ENCODE measurements at places on chromosomes 5 and 9.

GRCh38 chr9:105257809-105258208, 13.4 kb downstream of the SLC44A1 start:
- DNase-seq = no peak

DNA sequence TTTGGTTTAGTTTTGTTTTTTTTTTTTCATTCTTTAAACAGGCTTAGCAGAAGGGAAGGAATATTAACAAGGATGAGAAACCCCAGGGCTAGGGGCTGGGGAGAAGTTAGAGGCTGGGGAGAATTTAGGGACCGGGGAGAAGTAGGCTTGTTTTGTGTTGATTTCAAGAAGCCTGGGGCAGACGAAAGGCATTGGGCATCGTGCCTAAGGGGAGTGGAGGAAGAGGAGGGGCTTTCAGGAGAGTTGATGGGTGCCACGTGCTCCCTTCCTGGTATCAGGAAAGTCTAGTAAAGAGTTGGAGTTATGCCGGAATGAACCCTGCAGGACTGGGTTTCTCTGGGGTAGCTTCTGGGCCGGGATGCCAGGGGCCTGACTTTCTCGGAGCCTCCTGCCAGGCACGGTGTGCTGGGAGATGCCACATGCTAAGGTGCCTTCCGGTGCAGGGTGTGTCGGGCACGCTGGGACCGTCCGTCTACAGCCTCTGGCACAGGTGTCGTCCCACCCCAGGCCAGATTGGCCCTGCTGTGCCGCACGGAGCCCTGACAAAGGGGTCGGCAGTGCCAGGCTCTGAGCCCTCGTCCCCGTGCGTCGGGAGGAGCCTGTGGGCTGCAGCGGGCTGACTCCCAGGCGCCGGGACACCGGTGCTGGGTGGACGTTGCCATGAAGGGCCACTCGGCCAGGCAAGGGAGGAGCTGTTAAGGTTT, 159.9 kb downstream of the OLFM1 start:
- no peak for DNase-seq

GRCh38 chr9:7762600-7762999, 37.0 kb downstream of the DMAC1 start:
- no peak for DNase-seq

DNA sequence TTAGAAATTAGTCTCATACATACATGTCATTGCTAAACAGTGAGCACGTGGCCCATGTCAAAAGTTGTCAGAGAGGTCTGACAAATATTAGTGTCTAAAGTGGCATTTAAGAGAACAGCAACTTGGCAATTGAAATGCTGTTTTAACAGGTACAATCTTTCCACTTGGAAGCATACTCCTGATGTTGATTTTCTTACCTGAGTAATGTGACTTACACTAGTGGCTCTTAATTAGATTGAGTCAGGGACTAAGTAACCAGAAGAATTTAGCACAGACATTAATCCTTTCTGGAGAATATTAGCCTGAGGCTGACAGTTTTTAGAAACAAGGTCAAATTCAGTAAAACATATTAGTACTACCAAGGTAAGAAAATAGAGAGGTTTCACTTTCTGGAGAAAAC, 357.0 kb upstream of the ZNF608 start:
- no peak for DNase-seq

DNA sequence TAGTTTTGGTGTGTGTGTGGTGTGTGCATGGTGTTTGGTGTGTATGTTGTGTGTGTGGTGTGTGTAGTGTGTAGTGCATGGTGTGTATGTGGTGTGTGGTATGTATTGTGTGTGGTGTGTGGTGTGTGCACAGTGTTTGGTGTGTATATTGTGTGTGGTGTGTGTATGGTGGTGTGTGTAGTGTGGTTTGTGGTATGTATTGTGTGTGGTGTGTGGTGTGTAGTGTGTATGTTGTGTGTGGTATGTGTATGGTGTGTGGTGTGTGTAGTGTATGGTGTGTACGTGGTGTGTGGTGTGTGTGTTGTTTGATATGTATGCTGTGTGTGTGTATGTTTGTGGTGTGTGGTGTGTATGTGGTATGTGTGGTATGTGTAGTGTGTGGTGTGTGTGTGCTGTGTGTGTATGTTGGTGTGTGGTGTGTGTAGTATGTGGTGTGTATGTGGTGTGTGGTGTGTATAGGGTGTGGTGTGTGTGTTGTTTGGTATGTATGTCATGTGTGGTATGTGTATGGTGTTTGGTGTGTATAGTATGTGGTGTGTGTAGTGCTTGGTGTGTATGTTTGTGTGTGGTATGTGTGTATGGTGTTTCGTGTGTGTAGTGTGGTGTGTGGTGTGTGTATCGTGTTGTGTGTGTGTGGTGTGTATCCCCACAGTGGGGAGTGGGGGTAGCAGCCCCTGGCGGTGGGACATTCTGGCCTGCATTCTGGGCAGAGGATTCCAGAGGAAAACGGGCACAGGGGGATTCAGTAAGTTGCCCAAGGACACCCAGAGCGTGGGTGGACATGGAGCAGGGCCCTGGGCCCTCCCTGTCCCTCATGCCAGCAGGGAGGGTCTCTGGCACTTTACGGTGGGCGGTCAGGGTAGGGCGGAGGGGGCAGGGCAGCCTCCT, 79.7 kb downstream of the HMCN2 start:
- no peak for DNase-seq

DNA sequence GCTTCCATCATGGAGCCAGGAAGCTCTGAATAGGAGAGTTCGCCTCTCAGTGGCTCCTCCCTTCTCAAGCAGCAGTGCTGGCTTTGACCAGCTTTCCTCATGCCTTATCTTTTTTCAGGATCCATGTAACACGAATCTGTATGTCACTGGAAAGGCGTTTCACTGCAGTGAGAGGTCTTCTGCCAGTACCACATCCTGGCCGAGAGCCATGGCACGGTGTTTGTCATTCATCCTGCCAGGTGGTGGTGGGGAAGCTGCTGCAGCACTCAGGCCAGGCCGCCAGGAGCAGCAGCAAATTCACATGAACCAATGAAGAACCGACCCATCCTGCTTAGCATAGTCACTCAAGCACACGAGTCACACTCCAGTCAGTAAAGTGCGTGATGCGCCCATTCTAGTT, 179.0 kb downstream of the FANCC start:
- DNase-seq = no peak

DNA sequence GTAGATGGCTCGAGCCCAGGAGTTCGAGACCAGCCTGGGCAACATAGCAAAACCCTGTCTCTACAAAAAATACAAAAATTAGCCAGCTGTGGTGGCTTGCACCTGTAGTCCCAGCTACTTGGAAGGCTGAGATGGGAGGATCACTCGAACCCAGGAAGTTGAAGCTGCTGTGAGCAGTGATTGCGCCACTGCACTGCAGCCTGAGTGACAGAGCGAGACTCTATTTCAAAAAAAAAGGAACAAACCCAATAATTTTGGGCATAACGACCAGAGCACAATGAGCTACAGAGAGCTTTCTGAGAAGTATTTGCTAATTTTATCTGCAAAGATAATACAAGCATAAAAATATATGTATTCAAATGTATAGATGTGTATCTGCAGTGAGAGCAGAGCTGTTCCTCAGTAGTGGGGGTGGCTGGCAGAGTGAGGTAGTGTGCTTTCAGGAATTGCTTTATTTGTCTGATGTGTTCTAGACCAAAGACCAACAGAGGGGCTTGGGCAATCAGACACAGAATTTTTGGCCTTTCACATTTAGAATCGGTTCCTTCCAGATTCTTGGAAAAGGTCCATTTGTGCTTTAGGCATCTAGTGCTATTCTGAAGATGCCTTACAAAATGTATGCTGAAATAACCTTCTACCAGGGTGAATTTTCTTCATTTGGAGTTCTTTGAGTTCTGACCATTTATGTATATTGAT, 5.2 kb downstream of the DOCK8 start:
- DNase-seq = no peak

- DNase-seq = no peak
Observed at GRCh38 chr5:74240783-74241750, 399.5 kb downstream of the ENC1 start.

DNA sequence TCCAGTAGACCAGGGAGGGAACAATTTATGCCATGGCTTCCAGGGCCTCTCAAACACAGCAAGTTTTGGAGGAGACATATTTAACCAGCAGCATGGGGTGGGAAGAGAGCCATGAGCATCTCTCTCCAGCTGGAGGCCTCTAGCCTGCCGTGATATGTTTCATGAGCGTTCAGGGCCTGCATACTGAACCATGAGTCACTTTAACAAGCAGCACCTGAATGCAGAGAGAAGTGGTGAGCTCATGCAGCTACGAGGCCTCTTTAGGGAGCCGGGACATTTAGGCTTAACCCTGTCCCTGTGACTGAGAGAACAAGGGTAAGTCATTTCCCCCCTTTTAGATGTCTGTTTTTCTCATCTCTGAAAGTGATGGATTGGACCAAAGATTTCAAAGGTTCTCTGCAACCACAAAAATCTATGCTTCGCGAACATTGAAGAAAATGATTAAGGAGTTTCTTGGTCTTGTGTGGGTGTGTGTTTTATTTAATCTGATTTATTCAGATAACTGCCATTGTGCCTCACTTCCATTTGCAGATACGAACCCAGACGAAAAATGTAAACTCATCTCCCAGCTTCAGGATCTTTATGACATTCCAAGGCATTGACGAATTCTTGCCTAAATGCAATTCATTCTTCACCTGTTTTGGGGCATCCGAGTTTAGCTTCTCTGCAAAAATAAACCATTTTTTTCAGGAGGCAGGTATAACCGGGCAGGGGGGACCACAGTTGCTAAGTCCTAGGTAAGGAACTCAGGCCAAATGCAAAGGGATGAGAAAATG, 157.0 kb downstream of the GABBR2 start:
- peak; percentile 46 for DNase-seq

- no peak for DNase-seq
Observed at GRCh38 chr5:157177953-157178352, 2.7 kb upstream of the ITK start.

GRCh38 chr9:78006734-78007133, 24.9 kb downstream of the GNAQ start:
- DNase-seq = no peak

DNA sequence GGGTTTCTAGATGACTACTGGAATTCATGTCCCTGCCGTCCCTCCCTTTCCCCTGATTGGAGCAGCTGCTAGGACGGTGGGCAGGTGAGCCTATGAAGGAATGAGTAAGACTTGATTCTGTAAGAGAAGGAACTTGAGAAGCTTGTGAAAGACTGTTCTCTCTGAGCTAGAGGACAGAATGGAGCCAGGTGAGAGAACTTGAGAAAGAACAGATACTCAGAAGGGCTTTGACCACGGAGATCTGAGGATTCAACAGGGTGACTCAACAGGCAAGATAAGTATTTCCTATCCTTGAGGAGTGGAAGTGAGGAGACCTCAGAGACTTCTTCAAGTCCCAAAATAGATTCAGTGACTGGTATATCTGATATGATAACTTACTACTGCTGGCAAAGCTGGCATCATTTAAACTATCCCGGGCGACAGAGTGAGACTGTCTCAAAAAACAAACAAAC, 41.9 kb downstream of the HSDL2 start:
- DNase-seq = no peak

GRCh38 chr5:36079200-36079781, 12.6 kb upstream of the UGT3A2 start:
- no peak for DNase-seq

- no peak for DNase-seq
Observed at GRCh38 chr5:177425196-177425800, 1.2 kb upstream of the GRK6 start.

- DNase-seq = no peak
Observed at GRCh38 chr5:73288803-73289720, 116.1 kb downstream of the TMEM174 start.

DNA sequence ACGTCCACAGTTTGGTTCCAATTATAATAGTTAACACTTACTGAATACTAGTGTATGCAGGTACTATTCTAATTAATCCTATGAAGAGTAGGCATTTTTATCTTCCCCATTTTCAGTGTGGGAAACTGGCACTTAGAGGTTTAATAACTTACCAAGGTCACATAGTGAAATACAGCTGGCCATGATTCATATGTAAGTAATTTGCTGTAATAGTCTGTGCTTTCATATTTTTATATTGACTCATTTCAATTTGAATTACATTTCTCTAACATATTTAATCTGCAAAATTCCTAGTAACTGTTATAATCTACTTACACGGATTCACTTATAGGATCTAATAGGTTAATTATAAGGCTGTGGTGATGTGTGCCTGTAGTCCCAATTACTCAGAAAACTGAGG, 19.4 kb downstream of the CCNH start:
- DNase-seq = no peak

DNA sequence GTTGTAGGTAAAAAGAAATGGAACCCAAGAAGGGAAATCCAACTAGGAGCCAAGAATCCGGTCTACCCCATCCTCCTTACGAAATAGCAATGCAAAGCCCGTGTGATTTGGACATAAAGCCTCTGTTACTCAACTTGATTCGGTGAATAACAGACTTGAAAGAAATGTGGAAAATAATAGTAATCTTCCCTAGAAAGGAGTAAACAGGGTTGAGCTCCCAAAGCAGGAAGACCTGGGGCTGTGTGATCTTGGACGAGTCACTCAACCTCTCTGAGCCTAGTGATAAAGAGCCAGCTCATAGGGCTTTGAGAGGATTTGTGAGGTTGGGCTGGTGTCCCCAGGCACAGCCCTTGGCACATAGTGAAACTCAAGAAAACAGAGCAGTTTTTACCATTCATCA, 42.7 kb upstream of the IL17B start:
- DNase-seq = no peak

GRCh38 chr5:14580398-14581034, 1.1 kb upstream of the OTULINL start:
- no peak for DNase-seq

- no peak for DNase-seq
Observed at GRCh38 chr5:1293416-1294205, 1.3 kb downstream of the TERT start.

DNA sequence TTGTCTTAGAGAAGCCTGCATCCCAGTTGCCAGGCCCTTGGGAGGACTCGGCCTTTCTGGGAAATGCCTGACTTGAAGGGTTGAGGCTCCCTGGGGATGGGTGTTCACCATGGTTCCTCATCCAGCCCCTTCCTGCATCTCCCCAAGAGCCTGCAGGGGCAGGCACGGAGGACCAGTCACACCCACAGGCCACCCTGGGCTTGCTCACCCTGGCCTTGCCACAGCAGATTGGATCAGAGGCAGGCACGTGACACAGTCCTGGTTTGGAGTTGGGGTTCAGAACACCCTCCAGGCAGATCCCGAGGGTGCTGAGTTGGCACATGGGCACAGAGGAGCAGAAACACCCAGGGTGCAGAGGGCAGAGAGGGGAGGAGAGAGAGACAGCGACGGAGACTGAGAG, 286.1 kb downstream of the PBX3 start:
- no peak for DNase-seq

DNA sequence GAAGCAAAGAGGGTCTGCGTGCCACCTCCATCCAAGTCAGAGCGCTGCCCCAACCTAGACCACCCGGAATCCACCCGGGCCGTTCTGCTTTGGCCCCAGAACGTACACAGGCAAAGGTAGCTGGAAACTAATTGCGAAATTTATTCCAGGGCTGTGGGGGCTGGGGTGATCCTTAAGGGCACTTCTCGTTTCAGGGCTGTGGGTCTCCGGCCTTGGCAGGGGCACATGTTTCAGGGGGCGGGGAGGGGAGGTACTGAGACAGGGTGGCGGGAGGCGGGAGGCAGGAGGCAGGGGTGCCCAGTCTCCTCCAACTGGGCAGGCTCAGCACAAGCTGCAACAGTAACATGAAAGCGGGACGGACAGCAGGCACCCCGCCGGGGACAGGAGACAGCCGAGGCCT, 26.1 kb downstream of the NR5A1 start:
- no peak for DNase-seq
